ENCODE measurements at places on chromosomes 5 and 9.

GRCh38 chr5:96590796-96591195 is 71.4 kb upstream of the CAST start:
- DNase-seq = no peak

DNA sequence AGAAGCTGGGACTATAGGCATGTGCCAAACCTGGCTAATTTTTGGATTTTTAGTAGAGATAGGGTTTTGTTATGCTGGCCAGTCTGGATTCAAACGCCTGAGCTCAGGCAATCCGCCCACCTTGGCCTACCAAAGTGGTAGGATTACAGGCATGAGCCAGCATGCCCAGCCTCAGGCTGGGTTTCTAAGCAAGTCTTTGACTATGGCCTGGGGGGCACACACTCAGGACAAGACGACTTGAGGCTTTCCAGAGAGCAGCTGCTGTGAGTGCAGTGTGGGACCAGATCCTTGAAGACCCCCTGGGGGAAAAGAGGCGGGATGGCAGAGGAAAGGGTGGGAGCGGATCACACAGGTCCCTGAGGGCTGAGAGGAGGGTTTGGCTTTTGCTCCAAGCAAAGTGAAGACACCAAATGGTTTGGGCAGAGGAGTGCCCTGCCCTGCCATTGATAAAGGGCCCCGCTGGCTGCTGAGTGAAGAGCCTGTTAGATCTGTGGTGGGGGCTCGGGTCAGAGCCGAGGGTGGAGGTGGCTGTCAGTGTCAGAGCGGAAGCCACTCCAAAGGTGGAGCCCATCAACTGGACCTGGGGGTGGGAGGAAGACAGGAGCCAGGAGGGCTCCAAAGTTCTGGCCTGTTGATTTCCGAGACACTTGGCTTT is 46.8 kb upstream of the FUBP3 start:
- DNase-seq = peak; percentile 46

GRCh38 chr5:64318175-64318574 is 152.5 kb downstream of the RNF180 start:
- no peak for DNase-seq

GRCh38 chr5:169911448-169912212 is 68.7 kb downstream of the INSYN2B start:
- DNase-seq = no peak

- DNase-seq = no peak
Measured at GRCh38 chr5:154712518-154713437, 42.4 kb upstream of the LARP1 start.

GRCh38 chr5:110239786-110240185 is 486.7 kb downstream of the TMEM232 start:
- no peak for DNase-seq

GRCh38 chr9:29211580-29212396 is 1638.5 kb upstream of the C9orf72 start:
- DNase-seq = no peak

DNA sequence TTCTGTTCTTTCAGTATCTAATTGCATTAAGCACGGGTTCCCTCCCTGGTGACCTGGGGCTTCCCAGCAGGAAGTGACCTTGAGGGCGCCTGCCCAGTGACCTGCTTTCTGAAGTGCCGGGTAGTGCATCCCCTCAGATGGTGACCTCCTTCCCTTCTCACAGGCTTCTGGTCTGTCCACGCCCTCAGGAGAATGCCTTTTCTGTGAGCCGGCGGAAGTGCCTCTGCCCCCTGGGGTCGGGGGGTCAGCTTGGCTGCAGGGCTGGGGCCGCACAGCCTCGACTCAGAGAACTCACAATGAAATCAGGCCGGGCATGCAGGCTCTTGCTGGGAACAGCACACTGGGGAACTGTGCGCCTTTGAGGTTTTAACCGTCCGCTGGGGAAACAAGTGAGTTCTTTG is 124.5 kb upstream of the PHYKPL start:
- DNase-seq = no peak

- DNase-seq = no peak
Measured at GRCh38 chr9:136723362-136723976, 11.1 kb downstream of the DIPK1B start.

Data from hematopoietic multipotent progenitor cell treated with erythropoietin and hydrocortisone succinate and interleukin-3 and kit ligand, for 17 days (in vitro differentiated cells).